ENCODE measurements at places on chromosomes 5 and 9.

DNA sequence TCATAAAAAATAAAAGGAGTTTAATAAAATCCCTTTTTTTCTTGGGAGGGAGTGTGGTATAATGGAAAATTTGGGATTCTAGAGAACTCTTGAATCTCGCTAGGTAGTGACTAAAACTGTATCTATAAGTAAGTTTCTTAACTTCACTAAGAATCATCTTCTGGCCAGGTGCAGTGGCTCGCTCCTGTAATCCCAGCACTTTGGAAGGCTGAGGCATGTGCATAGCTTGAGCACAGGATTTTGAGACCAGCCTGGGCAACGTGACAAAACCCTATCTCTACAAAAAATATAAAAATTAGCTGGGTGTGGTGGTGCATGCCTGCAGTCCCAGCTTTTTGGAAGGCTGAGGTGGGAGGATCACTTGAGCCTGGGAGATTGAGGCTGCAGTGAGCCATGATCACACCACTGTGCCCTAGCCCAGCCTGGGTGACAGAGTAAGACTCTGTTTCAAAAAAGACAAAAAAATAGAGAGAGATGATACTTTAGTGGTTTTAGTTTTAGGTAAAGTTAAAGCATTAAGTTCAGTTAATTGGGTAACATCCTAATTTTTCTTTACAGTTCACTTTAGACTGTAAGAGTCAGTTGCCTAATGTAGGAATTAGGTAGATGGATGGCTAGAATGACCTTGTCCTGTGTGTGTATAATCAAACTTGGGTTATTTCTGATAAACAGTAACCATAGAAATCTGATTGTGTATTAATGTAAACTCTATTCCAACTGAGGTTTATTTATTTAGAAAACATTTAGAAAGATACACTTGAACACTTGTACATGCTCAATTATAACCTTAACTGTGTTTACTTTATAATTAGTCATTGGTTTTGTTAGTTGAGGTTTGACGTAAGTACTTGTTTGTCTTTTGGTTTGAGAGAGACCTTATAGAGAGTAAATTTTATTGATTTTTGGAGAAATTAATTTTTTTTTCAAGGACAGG, 17.8 kb downstream of the UNC13B start:
- DNase-seq = no peak

- DNase-seq = no peak
Measured at GRCh38 chr5:128195316-128195715, 111.8 kb downstream of the SLC12A2 start.

DNA sequence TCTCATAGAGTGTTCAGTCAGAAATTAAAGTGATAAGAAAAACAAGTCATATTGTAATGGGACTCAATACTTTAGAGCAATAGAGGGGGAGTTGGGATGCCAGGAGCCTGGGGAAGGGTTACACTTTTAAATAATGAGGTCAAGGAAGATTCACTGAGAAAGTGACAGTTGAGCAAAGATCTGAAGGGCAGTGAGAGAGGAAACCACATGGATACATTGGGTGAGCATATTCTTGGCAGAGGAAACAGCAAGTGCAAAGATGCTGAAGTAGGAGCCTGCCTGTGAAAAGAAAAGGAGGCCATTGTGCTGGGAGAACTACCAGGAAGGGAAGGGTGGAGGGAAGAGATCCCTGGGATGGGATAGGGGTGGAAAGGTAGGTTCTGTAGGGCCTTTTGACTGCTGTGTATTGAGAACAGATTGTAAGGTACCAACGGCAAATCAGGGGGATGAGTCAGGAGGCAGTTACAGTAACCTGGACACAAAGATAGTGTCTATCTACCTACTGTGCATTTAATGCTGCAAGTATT, 79.4 kb downstream of the PAM start:
- no peak for DNase-seq

DNA sequence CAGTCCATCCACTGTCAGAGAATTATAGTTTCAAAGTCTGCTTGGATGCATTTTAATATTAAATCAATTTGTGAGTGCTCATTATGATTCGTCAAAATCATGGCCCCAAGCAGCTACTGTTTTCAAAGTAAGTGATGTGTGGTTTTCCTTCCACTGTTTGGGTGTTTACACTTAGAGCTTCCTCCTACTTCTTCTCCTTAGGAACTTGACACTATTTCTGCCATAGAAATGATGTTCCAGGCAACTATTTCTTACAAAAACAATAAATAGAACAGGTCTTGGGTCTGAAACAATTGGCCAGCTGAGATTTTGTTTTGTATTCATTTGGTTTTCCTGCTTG, 132.8 kb upstream of the RAI14 start:
- no peak for DNase-seq

DNA sequence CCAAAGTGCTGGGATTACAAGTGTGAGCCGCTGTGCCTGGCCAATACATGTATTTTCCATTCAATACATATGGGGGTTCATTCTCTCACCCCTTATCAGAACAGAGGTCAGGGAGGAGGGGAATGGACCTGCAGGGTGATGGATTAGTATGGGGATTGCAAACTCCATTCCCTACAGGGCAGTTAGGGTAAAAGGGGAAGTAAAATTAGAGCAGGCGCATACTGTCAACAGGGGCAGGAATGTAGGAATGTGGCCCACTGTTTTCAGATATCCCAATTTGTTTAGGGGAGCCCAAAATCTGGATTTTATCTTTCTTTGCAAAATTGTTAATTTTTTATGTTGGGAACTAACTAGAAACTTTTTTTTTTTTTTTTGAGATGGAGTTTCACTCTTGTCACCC, 46.4 kb upstream of the SLC44A1 start:
- DNase-seq = no peak

GRCh38 chr5:174281855-174282254, 236.3 kb downstream of the NSG2 start:
- DNase-seq = no peak

DNA sequence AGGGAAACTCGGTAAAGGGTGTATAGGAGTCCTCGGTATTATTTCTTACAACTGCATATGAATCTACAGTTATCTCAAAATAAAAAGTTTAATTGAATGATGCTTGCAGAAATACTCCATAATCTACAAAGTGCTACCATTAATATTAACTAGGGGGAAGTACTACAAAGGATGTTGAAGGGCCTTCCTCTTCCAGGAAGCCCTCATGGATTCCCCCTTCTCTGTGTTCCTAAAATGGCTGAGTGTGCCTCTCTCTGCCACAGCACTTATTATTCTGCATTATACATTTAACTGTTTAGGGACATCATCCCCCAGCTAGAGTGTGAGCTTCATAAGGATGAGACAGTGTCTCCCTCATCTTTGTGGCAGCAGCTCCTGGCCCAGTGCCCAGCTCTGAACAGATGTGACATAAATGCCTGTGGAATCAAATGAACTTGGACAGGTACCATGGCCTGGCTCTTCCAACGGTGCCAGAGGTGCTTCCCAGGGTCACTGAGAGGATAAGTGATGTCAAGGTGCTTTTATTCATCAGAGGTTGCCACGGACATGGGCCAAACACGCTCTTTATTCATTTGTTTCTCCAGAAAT, 99.5 kb downstream of the PAX5 start:
- DNase-seq = no peak

DNA sequence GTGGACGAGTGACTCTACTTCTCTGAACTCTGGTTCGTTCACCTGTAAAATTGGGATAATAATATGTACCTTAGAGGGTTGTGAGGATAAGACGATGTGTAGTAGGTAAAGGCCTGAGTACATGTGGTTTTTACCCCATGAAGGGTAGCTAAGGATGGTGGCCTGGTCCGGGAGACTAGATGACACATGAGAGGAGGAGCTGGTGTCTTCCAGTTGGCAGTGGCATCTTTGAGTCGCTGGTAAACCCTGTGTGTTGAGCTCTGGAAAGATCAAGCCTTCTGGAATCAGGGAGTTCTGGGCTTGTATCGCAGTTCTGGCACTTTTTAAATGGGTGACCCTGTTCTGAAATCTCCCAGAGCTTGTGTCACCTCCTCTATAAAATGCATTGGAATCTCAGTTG, 166.4 kb upstream of the ZNF618 start:
- DNase-seq = no peak

DNA sequence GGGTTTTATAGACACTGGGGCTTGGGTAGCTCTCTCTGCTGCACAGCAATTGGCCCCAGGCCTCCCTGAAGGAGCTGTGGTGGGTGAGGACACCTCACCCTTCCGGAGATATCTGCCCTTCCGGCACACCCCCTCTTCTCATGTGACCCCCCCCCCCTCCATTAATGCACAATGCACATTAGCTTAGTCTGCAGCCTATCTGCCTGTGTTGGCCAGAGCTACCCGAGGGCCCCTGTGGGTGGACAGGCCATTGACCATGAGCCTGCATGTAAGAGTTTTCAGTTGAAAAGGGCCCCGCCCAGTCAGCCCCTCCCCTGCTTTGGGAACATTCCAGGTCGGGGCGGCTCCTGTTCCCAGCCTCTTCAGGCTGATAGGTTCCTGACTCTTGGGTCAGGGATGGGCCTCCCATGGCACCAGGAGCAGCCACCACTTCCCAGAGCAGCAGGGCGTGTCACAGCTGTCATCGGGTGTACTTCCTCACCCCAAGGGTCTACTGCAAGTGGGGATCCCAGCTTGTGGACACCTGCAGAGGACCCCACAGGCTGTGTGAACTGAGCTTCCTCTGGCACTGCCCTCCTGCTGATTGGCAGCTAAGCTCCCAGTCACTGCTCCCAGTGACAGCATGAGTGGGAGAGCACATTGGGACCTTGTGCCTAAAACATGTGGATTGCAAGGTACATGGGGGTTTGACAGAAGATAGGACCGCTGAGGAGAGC, 17.8 kb downstream of the PHF2 start:
- no peak for DNase-seq

- DNase-seq = no peak
Measured at GRCh38 chr5:89421035-89421434, 538.1 kb upstream of the MEF2C start.

DNA sequence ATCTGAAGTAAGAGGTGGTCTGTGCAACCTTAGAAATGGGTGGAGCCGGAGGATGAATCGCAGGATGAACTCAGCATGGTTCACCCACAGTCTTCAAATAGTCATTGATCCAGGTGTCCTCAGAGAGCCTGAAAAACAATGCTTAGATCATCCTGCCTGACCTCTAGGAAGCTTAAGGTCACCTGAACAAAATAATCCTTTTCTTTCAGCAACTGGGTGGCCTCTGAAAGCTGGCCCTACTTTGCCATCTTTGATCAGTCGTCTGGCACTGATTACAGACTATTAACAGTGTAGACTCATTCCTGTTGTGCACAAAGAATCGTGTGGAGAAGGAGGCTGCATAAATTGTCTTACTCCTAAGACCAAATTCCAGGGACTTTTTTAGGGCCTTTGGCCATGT, 50.7 kb downstream of the PIP5K1B start:
- DNase-seq = no peak

DNA sequence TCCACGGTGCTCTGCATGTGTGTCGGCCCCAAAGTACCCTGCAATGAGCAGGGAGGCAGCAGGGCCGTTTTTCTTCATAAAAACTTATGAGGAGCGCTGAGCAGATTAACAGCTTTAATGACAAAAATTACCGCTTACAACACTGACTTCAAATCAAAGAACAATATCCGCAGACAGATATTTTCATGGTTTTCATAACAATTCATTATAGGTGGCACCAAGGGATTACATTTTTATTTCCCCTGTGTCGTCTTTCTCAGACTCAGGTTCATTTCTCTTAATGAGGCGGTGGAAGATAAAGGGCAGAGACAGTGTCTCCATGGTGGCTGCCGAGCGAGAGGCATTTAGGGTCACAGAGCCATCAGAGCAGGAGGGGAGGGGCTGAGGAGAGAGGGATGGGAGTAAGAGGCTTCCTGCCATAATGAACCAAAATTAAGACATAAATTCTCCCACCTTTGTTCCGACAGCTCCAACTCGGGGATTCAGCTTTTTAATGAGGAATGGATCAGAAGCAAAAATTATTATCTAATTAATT, 240.7 kb upstream of the CLINT1 start:
- no peak for DNase-seq
